Motor neuron (in vitro differentiated cells): ENCODE measurements at places on chromosomes 4 and X.

DNA sequence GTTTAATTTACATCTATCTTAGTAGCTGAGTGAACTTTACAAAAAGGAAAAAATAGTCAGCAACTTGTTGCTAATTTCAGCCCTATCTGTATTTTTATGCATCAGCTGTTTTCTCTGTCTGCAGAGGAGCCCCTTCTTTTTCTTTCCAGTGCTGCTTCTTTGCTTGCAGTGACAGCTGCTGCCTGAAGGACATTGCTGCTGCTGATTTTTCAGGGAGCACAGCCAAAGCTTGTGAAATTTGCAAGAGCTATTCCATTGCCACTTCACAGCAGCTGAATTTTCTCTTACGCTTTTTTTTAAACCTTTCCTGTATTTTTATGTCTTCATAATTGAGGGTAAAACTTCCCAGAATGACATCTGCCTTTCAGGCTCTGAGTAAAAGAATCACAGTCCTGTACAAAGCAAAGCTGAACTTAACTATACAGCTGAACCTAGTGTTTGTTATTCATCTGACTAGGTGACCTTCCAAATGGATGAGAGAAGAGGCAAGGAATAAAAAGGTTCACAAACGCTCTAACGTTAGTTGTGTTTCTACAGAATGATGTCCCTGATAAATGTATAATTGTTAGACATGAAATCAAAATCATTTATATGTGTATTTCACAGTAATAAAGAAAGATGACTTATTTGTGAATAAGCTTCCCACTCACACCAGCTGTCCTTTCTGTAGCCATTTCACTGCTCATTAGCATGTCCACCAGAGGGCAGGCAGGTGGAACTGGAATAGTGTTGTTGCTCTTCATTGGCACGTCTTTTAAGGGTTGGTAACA lies 541.4 kb downstream of the ADGRL3 start:
- ATAC-seq: peak; percentile 67

DNA sequence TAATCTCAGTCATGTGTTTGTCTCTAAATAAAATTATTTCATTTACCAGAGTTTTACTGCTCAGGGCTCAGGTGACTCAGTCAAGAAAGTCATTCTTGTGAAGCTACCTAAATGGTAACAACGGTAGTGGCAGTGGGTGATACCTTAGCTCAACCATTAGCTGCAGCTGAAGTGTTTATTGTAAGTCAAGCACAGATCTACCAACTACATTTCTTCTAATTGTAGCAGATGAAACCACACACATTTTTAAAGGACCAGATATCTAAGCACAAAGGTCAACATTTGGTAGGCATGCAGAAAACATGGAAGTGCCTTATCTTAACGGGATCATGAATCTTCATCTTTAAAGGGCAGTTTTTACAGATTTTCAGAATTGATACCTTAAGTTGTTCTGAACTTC lies 79.1 kb downstream of the FAT4 start:
- ATAC-seq: no peak

- ATAC-seq: no peak
Observed at GRCh38 chr4:5118091-5118786, 67.0 kb downstream of the STK32B start.

- no peak for ATAC-seq
Observed at GRCh38 chr4:113003841-113004240, 45.6 kb upstream of the ANK2 start.

DNA sequence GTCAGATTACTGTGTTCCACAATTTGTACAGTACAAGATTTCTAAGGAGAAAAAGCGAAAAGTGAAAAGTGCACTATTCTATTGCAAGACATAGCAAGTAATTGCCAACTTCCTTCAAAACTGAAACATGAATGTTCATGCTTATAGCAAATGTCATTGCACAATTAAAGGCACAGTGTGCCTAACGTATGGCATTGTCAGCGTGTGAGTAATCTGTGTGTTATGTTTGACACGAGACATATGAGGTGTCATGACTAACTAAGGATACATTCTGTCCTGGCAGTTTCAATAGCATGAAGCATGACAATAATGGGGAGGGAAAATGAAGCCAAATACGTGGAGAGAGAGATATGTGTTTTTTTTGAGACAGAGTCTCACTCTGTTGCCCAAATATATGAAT lies 33.6 kb upstream of the TBC1D9 start:
- ATAC-seq: no peak

- ATAC-seq: no peak
Observed at GRCh38 chr4:74659576-74660411, 134.5 kb downstream of the BTC start.

GRCh38 chrX:6667048-6667768 lies 132.3 kb upstream of the VCX3A start:
- ATAC-seq: peak; percentile 87

GRCh38 chr4:111991797-111992196 lies 153.5 kb upstream of the FAM241A start:
- ATAC-seq: peak; percentile 38

DNA sequence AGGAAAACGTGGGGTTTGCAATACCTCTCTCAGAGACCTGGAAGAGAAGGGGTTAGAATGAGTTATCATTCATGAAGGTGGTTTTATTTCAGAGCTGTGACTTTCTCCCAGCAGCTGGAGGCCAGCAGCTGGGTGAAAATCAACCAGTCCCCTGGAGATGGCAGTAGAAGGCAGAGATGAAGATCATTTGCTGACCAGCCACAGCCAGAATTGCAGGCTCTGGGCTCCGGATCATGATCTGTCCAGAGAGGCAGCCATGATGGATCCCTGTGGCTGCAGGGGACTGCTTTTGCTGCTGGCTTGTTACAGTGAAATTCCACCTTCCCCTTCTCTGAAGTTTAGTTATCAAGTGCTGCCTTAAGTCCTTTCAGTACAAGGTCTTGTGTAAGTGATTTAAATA lies 46.9 kb upstream of the TAB3 start:
- ATAC-seq: peak; percentile 57
